CMK (cell line): ENCODE measurements at places on chromosomes 5 and 9.

GRCh38 chr9:113649855-113650206, 186.3 kb downstream of the RGS3 start:
- no peak for DNase-seq

DNA sequence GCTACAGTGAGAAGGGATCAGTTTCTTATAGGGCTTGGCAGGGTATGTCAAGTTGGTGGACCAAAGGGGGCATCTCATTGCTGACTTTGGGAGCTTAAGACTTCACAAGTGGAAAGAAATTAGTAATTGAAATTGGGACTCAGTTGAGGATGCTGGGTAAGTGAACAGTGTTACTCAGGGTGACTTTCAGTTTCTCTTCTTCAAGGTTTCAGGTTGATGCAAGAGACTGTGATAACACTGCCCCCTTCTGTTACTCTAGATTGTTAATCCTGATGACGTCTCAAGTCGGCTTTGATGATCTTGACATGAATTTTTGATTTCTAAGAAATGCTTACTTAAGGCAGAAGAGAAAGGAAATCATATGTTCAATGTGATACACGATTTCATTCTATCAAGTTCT, 21.3 kb downstream of the KCTD16 start:
- no peak for DNase-seq

GRCh38 chr9:3516667-3517330, 9.0 kb downstream of the RFX3 start:
- no peak for DNase-seq

GRCh38 chr9:105070176-105070575, 142.2 kb upstream of the ABCA1 start:
- DNase-seq = no peak

- no peak for DNase-seq
Observed at GRCh38 chr5:65815161-65815560, 93.2 kb downstream of the NLN start.

DNA sequence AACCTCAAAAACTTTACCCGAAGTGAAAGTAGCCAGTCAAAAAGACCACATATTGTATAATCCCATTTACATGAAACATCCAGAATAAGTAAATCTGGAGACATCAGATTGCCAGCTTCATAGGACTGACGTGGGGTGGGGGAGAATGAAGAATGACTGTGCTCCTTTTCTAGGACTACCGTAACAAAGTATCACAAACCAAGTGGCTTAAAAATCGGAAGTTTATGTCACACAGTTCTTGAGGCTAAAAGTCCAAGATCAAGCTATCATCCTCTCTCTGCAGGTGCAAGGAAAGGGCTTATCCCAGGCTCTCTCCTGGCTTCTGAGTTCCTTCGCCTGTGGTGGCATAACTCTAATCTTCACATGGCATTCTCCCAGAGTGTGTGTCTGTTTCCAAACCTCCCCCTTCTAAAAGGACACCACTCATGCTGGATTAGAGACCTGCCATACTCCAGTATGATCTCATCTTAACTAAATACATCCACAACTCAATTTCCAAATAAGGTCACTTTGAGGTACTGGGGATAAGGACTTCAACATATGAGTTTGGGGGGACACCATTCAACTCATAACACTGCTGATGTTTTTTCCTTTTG, 25.5 kb downstream of the ADAM19 start:
- no peak for DNase-seq

GRCh38 chr9:98972716-98973115, 29.0 kb downstream of the COL15A1 start:
- DNase-seq = no peak
